H1 (cell line): ENCODE measurements at places on chromosomes 1 and 21.

GRCh38 chr1:151596166-151596953 lies 15.5 kb upstream of the SNX27 start:
- DNase-seq = no peak

DNA sequence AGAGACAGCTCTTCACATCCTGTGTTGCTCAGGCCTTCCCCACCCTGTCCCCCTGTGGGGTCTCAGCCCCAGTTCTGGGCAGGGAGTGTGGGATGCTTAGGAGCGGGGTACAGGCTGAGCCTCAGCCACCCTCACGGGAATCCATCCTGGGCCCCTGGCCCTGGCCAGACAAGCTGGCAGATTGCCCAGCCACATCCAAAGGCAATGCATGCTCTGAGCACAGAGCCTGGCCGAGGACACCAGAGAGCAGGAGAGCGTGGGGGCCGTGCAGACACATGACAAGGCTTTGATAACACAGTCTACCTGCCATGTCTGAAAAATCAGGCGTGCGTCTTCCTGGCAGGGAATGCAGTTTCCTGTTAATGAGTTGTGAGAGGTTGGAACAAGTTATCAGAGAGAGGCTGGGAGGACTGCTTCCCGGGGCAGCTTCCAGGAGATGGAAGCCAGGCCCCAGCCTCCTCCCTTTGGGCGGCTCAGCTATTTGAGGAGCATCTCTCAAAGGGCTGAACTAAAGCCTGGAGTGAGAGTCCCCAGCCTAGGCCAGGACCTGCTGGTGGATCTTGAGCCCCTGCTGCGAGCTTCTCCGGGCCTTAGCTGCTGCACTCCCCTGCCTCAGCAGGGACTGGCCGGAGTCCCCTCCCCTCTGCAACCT lies 72.2 kb upstream of the SELENON start:
- DNase-seq = peak; percentile 50

DNA sequence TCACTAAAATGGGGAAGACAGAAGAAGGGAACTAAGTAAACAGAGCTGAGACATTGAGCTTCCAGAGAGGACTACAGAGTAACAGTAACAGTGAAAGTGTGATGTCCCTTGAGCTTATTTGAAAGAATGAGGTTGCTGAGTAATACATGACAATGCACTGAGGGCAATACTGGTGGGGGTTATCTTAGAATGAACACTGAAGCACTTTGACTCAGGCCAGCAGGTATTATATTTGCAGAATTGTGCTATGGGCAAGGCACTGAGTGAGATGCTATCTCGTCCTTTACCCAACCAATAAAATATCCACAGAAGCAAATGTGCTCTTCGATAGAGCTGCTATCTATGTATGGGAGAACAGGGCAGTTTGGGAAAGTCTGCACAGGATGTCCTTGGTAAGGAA lies 133.2 kb downstream of the DISP1 start:
- DNase-seq = no peak

GRCh38 chr1:167482184-167482583 lies 36.1 kb downstream of the CD247 start:
- DNase-seq = no peak

- no peak for DNase-seq
Observed at GRCh38 chr1:214844319-214844718, 238.2 kb upstream of the KCNK2 start.

- DNase-seq = no peak
Observed at GRCh38 chr1:172845865-172846264, 187.0 kb downstream of the FASLG start.

GRCh38 chr1:243477731-243478290 lies 222.0 kb downstream of the SDCCAG8 start:
- no peak for DNase-seq

- no peak for DNase-seq
Observed at GRCh38 chr1:110307239-110307974, 31.8 kb upstream of the RBM15 start.

DNA sequence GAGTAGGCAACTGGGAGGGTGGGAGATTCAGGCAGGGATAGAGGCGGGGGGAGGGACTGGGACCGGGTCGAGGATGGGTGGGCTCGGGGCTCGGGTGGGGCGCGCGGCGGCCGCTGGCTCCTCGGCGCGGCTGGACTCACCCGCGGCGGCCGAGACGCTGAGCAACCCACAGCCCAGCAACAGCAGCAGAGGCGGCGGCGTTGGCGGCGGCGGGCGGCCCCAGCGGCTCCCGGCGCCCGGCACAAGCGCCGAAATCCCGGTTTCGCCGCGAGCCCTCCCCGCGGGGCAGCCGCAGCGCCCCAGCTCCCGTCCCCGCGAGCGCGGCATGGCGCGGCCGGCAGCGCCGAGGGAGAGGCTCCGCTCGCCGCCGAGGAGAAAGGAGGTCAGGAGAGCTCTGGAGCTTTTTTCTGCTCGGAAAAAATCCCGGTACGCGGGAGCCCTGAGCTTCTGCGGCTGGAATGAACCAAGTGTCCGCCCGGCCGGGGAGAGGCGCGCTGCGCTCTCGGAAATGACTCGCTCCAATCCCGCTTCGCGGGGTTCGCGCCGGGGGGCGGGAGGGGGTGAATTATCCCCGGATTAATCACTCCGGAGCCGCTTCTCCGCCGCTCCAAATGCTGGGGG lies at the start of gene CSMD2:
Gene CSMD2, minus strand, starts transcription at position 460 of the 621 bp plus-strand sequence. Its CDS starts 133 bp downstream, at position 327.
- DNase-seq = peak; percentile 86

DNA sequence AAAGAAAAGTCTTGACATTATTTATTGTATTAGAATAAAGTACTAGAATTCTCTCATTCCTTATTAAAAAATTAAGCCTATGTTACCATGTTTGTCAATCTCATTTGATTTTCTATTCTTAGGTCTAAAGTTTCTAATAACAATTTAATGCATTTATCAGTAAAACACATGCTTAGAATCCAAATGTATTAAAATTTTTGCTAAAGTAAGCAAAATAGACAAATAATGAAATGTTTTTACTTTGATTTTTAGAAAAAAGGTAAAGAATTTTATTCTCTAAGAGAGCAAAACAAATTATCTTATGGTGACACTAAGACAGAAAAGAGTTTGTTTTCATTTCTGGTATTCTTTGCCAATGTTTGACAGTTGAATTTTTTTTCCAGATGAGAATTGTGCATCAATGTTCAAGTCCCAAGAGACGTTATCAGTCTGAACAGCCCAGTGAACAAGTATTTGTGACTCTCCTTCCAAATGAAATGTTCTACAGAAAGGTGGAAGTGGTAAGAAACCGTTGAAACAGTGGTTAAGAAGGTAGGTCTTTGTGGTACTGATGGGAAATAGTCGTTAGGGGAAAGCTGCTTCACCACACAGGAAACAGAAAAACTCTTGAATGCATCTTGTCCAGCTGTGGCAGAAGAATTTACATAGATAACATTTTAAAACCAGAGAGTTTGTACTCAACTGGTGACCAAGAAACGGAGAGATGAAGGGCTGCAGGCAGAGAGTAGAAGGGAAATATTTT lies 402.5 kb downstream of the PTPRC start:
- no peak for DNase-seq

- no peak for DNase-seq
Observed at GRCh38 chr1:47664356-47664755, 226.5 kb downstream of the FOXD2 start.

GRCh38 chr21:44485254-44485793 lies 30.0 kb downstream of the LRRC3 start:
- DNase-seq = peak; percentile 60

DNA sequence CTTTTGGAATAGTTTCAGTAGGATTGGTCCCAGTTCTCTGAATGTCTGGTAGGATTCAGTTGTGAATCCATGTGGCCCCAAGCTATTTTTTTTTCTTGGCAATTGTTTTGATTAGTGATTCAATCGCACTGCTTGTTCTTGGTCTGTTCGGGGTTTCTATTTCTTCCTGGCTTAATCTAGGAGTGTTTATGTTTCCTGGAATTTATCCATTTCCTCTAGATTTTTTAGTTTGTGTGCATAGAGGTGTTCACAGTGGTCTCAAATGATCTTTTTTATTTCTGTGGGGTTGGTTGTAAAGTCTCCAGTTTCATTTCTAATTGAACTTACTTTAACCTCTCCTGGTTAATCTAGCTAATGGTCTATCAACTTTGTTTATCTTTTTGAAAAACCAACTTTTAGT lies 117.6 kb downstream of the NME7 start:
- DNase-seq = no peak

- no peak for DNase-seq
Observed at GRCh38 chr1:14441302-14441741, 157.2 kb upstream of the KAZN start.

DNA sequence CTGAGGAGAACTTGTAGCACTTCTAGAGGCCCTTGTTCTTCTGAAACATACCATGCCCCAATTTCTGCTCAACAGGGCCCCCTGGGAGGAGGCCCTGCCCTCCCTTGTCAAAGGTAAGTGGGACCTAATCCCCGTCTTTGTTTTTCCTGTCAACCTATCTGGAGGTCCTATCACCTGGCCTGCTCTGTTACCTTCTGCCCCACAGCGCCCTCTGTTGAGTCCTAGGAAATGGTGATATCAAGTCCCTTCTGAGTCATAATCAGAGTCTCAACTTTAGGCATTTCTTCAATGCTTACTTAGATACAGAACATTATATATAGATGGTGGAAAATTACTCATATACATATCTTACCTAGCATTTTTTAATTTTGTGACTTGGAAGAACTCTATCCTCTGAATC lies 28.2 kb upstream of the FCRL4 start:
- peak; percentile 68 for DNase-seq

DNA sequence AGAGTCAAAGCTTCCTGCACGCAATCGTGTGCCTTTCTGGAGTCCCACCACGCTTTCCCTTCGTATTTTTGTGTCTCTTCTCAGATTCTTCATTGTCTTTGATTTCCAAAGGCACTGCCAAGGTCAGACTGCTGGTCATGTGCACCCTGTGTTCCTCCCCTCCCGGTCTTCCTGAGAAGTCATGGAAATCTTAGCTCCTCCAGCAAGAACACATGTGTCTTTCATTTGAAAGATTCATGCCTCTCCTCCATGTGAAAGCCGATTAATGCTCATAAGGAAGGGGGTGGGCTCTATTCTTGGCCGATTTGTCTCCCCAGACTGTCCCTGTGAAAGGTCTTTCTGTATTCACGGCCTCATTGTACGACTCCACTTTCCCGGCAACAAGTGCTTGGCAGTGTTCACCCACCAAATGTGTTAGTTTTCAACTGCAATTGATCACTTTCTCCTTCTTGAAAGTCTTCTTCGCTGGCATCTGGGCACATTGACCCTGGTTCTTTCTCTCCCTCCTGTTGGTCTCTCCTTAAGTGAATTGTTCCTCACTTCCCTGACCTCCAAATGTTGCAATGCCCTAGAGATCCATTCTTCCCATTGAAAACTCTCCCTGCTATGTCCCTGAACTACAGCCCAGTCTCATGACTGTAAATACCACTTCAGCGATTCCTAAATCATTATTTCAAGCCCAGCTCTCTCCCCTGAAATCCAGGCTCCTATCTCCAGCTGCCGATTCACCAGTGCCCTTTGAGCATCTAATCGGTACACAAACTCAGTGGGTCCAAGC lies 25.4 kb downstream of the MX2 start:
- no peak for DNase-seq

DNA sequence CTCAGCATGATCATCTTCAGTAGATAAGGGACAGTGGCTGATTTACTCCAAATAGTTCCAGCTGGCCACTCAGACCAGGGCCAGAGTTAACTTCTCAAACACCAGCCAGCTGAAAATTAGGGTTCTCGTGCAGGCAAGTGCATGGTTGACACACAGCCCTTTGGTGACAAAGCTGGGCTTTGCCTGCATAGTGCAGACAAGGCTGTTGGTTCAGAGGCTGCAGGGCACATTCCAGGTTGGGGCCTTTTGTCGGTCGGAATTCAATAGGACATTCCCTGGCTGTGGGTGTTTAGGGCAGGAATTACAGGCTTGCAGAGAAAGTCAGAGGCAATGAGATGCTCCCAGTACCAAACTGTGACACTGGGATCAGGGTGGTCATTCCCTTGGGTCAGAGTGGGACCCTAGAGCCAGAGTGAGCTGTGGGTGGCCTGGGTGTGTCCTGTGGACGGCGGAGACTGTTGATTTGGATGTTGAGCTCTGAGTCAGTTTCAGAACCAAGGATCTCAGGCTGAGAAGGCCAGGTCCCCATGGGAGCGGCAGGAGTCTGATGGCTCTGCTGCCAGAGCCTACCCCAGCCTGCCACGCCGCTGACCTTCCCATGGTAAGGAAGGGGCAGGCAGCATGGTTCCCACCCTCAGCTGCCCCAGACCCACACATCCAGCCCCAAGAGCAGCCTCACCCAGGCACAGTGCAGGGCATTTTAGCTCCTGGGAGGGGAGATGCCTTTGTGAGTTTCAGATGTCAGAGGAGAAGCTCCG lies 56.2 kb downstream of the STUM start:
- no peak for DNase-seq

DNA sequence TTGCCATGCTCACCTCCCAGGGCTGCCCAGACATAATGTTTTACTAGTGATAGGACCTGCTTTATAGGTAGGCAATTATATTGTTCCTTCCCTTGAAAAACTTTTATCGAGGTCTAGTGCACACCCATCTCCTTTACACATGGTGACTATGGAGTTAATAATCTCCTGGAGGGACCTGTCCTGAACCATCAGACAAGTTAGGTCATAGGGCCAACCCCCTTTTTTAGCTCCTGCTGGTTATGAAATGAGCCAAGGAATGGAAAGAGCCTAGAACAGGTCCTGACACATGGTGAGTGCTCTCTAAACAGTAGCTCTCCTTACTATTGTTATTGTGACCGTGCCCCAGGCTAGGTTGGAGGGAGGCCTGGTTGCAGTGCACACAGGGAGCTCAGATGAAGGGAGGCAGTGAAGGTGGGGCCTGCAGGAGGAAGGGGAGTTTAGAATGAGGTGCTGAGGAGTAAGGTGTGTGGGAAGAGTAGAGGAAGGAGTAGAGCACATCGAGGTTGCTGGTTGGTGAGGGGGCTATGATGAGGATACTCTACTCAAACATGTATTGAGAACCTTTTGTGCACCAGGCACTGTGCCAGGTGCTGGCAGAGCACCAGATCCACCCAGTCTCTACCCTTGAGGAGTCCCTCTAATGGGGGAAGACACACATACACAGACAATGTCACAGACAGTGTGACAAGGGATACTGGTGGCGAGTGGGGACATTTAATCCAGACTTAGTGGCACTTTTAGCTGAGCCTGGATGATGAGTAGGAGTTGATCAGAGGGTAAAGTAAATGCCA lies 14.1 kb upstream of the LMNA start:
- no peak for DNase-seq

DNA sequence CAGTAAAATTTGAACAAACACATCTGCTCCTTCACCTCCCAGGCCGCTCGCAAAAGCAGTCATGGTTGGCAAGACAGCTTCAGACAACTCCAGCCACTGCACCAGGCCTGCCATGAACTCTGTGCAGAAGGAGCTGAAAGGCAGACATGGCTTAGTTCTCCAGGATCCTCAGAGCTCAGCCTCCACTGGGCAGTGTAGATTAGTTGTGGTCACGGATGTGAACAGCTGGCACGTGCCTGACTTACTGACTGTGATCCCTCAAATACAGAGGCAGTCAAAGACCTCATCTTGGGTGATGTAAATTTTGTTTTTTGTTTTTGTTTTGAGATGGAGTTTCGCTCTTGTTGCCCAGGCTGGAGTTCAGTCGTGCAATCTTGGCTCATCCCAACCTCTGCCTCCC lies 28.4 kb downstream of the TMCO4 start:
- no peak for DNase-seq

GRCh38 chr1:107804134-107804533 lies 160.8 kb downstream of the VAV3 start:
- DNase-seq = no peak
